ENCODE measurements at places on chromosomes 3 and 15.

DNA sequence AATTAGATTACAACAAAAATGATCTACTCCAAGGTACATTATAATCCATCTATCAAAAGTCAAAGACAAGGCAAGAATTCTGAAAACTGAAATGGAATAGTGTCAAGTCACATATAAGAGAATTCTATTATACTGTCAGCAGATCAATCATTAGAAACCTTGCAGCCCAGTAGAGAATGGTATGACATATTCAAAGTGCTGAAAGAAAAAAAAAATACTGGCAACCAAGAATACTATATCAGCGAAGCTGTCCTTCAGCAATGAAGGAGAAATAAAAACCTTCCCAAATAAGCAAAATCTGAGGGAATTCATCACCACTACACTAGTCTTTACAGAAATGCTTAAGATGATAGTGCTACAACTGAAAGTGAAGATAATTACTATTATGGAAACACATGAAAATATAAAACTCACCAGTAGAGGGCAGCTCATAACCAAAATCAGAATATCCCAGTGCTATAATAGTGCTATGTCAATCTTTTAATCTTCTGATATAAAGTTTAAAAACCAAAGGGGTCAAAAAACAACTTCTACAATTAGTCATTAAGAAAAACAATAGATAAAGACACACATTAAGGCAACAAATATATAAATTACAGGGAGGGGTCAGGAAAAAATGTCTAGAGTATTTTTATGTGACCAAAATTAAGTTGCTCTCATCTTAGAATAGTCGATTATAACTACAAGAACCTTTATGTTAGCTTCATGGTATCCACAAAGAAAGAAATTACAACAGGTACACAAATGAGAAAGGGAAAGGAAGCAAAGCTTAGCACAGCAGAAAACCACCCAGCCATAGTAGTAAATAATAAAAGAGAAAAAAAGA lies 190.7 kb upstream of the CNTN6 start:
- no peak for DNase-seq

GRCh38 chr3:118530350-118530922 lies 504.2 kb downstream of the IGSF11 start:
- no peak for DNase-seq

DNA sequence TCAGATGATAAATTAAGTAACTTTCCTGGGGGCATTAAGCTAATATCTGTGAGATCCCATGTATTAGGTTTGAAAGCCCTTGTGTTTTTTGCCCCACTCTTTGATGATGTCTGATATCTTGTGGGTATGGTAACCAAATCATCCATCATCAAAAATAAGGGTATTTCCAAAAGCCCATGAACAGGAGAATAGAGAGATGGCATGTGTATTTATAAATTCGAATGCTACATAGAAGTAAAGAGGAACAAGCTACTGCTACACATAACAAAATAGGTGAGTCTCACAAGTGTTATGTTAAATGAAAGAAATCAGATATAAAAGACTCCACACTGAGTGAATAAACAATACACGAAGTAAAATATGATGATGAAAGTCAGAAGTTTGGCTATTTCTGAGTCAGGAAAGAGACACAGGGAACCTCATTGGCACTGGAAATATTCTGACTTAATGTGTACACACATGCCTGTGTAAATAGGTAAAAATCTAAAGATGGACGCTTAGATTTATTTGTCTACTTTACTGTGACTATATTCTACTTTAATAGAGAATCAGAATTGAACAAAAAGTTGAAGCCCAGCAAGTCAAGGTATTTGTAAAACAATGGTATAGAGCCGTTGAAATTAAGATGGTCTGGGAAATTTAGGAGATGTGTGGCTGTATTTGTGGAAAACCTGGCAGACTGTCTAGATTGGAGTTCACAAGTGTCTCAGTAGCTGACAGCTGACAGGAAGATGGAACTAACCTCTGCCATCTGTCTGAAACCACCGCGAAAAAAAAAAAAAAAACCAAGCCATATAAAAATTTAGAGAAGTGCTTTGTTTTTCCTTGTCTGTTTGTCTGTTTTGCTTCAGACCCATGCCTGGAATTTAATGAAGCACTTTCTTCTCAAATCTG lies 111.0 kb upstream of the TGFBR2 start:
- peak; percentile 53 for DNase-seq

DNA sequence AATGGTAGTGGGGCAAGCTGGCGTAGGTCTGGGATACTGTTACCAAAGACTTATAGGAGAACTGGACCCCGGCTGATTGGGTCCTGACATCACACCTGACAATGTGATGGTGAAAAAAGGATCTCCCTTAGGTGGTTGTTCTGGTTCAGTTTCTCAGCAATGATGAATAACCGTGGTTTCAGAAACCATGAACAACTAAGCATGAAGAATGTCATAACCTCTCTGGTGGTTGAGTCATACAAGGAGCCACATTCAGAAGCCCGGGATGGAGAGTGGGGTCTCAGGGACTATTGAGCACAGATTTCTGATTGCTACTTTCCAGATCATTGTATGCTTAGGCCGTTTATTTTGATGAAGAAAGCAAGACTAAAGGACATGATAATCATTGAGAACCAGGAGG lies 17.4 kb downstream of the GPR160 start:
- no peak for DNase-seq

GRCh38 chr3:14227856-14228255 lies 49.2 kb downstream of the LSM3 start:
- no peak for DNase-seq

DNA sequence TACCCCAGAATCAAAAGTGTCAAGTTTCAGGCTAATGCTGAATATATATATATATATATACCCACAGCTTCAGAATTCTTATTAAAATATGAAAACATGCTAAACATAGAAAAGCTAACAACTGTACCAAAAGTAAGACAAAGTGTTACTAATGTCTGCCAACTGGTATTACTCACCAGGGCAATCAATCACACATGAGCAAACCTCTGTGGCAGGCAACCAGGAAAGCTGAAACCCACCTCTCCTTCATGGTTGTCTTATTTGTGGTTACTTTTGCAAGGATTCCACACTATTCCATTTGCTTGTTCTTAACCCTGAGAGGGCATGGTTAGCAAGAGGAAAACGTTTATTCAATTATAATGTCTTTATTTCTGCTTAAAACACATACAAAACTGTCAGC lies 512.3 kb upstream of the MDFIC2 start:
- no peak for DNase-seq

DNA sequence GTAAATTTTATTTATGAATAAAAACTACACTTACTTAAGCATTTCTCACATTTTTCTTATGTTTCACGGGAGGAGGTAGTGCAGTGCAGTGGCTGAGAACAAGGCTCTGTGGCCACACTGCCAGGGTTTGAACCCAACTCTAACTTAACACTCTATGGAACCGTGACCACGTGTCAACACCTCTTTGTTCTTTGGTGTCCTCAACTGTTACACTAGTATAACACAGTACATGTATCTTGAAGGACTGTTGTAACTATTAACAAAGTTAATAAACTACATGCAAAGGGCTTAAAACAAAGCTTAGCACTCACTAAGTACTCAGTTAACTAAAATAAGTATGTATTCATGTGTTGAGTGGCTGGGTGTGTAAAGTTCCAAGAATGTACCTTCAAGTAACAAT lies 19.5 kb downstream of the CD47 start:
- no peak for DNase-seq

- DNase-seq = no peak
Measured at GRCh38 chr3:84621823-84622222, 337.0 kb upstream of the CADM2 start.

DNA sequence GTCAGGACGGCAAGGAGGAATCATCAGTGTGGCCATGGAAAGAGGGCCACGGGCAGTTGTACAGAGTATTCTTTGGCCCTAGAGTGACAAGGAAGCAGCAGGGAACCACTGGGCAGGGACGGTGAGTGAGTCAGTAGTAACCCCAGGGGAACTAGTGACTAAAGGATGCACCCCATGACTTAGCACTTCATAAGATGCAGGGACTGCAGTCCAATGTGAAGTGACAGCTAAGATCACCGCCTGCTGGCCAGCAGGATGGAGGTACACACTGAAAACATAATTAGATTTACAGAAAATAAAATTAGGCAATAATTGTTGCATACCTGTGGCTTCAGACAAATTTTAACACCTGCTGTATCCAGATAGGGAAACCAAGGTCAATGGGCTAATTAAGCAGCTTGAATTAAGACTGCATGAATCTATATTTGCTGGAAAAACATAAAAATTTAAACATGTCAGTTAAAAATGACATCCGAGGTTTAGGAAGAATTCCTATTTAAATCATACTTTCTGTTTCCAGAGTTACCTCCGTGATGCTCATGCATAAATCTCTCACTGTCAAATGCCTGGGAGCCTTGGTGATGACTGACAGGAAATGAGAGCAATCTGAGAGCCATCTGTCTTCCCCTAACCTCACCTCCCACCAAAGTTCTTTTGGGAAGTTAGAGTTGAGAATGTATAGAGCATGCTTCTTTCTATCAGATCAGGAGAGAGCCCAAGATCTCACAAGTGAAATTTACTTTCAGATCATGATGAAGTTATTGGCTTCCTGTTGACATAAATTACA lies 56.5 kb downstream of the DCLK3 start:
- DNase-seq = no peak

DNA sequence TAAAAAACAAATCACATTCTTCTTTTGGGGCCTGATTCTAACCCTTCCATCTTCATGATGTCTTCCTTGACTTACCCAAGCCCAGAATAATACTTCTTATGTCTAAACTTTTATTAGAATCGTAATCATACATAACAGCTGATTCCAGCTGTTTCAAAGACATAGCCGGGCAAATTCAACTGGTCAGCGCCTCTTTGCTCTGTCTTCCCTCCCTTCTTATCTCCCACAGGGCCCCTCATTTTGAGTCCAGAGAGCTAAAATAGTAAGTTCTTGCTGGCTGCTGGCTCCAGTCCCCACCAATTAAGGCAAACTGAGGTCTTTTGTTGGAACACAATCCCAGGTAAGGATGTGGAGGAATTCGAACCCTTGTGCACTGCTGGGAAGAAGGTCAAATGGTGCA lies 108.6 kb downstream of the ADCY5 start:
- no peak for DNase-seq

- DNase-seq = no peak
Measured at GRCh38 chr3:9949626-9950025, 2.6 kb downstream of the PRRT3 start.

DNA sequence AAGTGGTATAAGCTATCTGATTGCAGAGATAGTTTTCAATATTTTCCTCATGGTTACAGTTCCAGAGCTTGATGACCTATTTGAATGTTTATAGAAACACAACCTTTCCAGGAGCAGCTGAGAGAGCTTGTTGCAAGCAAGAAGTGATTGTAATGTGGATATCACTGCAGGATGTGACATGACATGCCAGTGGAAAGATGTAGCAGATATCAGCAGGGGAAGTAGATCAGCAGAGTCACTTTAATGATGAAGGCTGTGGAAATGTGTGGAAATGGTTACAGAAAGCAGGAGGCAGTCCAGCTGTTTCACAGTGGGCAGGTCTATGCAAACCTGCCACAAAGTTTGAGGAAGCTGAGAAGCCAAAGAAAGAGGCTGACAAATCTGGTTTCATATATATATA lies 21.0 kb downstream of the TMEM158 start:
- no peak for DNase-seq

DNA sequence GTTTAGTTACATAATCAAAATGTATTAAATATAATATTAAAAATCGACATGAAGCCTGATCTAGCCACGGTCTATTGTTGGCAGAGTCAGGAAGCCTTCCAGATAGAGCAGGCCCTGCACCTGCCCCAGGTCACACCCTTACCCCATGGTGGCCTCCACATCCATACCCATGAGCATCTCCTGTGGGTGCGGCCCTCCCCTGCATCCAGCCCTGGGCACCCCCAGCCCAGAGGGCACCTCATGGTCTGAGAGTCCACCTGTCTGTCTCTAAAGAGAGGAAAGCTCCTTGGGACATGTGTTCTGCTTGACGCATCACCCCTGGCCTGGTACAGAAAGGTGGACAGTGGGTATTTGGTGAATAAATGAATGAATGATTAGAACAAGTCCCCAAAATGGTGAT lies 37.2 kb upstream of the CSPG4 start:
- no peak for DNase-seq

GRCh38 chr3:41419809-41420208 lies 220.5 kb downstream of the CTNNB1 start:
- no peak for DNase-seq

GRCh38 chr15:42094512-42094963 lies at the start of gene PLA2G4D:
Gene PLA2G4D, minus strand, starts transcription at chr15:42094562. Its CDS starts 103 bp downstream, at chr15:42094459.
- no peak for DNase-seq

DNA sequence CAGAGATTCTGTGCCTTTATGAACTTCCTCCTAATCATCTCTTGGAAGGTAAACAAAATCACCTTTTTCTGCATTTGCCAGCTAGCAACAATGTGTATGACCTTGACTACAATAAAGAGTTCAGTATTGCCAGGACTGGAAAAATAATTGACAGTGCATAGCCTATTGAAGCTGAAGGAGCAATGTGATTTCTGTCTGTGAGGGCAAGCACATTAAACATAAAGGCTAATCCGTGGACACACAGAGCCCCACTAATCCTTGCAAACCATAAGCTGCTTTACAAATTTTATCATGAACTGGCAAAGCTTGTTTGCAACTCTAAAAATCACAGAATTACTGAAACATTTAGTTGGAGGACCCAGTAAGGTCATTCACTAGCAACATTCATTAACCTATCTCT lies 563.8 kb downstream of the PYDC2 start:
- no peak for DNase-seq

DNA sequence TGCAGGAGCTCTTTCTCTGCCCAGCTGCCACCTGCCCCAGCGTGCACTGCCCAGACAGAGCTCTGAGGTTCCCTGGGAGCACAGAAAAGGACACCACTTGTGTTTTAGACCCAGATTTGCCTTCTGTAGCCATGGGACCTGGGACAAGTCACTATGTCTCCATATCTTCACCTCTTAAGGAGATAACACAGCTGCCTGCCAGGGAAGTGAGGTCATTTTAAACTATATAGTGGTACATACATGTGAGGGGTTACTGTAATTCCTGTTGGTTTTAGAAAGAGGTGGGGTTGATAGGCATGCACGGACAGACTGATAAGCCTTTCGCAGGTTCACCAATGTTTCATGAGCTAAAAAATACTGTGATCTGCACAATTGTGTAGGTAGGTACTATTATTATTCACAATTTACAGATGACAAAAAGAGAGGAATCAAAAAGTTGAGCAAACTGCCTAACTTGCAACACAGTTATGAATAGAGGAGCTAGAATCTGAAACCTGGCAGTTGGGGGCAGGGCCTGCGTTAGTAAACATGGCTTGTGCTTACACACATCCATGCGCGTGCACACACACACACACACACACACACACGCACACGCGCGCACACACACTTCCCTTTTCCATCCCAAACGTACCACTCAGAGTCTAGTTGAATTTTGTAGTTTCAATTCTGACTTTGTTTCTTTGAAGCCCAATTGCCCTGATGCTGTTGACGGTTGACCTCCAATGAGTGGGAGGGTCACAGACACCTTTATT lies 193.6 kb downstream of the FAM43A start:
- DNase-seq = no peak

DNA sequence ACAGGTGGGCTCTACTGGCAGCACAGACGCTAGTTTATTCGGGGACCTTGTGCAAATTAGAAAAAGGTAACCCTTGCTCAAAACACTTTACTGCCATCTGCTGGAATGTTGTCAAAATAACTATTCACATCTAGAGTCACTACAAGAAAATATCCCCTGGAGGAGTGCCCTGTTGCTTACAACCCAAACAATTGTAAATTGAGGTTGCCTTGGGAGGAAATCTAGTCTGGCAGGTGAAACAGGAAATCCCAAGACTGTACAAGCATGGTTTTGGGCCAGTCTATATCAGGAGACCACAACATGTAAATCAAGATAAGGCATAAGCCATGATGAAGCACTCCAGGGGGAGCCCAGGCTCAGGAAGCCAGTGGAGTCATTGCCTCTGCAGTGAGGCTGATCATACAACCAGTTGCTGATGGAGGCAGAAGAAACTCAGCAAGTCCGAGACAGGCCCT lies 136.8 kb upstream of the ACP3 start:
- DNase-seq = peak; percentile 22

Measured in DMS 273 treated with DMSO at 0.1 percent for 48 hours (cell line).